ENCODE measurements at places on chromosomes 5 and 9.

DNA sequence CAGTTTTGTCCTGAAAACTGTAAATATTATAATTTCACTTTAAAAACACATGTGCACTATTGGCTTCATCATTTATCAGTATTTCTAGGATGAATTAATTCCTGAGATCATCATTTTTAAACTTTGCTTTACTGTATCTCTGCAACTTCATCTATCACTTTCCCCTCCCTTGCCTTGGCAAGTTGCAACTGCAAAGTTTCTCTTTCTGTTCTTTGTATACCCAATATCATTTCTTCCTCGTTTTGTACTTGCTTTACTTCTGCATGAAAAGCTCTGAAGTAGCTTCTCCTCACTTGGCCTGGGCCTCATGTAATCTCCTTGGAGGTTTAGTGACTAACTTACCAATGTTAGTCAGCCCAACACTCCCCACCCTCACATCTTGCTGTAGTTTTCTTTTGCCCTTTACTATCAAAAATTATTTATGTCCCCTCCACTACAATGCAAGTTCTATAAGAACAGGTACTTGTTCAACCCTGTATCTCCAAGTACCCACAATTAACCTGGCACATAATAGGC lies 12.8 kb downstream of the C5orf63 start:
- DNase-seq: no peak

DNA sequence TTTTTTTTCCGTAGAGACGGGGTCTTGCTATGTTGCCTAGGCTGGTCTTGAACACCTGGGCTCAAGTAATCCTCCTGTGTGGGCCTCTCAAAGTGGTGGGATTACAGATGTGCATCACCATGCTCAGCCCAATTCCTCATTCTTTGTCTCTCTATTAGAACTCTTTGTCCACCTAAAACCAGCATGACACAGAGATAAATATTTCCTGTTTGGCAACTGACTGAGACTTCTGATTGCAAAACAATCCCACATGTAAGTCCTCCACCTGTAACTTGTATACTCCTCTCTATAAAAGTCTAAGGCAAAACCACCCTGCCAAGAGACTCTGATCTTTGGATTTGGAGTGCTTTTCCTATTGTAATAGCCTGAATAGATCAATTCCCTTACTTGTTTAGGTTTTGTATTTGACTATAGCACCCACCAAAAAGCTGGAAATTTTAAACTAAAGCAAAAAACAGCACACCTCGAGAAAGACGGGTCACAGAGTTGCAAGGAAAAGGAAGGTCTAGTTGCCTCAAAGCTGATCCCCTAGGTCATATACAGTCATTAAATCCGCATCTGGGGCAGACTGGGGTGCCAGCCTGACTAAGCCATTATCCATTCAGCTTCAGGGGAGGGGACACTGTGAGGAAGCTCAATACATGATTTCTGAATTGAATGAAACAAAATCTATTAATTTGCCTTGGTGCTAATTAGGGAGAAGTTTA lies 13.5 kb upstream of the KIF27 start:
- no peak for DNase-seq

DNA sequence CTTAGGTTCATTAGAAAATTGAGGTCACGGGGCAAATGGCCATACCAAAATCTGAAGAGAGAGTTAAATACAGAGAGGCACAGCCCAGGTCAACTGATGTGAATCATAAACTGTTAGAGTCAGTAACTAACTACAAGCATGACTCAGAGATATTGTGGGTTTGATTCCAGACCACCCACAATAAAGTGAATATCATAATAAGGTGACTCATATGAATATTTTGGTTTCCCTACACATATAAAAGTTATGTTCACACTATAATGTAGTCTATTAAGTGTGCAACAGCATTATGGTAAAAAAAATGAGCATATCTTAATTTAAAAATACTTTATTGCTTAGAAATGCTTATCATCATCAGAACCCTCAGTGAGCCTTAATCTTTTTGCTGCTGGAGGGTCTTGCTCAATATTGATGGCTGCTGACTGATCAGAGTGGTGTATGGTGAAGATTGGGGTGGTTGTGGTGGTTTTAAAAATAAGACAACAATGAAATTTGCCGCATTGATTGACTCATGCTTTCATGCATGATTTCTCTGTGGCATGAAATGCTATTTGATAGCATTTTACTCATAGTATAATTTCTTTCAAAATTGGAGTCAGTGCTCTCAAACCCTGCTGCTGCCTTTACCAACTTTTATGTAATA lies 53.1 kb upstream of the EDIL3 start:
- DNase-seq: no peak

DNA sequence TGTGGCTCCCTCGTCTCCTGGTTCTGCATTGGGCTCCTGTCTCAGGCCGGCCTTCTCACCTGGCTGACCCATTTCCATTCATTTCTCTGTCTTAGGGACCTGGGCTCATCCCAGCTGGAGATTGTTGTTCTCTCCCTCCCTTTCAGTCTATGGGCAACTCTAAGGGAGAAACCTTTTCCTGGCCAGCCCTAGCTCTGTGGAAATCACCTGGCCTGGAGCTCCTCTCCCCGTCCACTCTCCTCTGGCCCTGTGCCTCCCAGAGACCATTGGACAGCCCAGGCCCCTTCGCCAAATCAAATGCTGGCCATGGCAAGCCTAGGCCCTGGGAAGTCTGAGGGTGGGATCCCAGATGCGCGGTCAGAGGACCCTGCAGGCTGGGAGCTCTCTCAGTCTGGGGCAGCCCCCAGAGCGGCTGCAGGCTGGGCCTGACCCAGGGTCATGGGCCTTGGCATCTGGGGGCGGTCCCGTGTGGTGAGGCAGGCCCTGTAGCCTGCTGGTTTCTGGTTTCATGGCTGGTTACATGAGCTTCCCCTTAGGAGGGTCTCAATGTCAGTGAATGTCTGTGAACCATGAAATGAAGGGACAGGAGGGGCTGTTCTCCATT lies 253.5 kb downstream of the AOPEP start:
- DNase-seq: no peak

DNA sequence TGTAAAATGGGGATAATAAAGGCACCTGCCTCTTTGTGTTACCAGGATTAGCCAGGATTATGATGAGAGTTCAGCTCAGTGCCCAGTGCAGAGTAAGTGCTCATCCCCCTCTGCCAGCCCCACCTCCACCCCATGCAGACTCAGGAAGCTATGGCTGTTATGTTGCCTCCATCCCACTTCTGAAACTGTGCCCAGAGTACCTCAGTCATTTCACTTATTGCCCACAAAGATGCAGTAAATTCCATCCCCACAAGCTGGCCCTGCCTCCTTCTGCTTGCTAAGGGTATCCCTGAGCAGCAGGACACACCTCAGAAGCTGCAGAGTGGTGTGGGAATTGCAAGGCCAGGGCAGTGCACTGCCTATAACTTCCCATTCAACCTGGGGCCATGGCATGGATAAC lies 415.1 kb downstream of the SPOCK1 start:
- DNase-seq: no peak

DNA sequence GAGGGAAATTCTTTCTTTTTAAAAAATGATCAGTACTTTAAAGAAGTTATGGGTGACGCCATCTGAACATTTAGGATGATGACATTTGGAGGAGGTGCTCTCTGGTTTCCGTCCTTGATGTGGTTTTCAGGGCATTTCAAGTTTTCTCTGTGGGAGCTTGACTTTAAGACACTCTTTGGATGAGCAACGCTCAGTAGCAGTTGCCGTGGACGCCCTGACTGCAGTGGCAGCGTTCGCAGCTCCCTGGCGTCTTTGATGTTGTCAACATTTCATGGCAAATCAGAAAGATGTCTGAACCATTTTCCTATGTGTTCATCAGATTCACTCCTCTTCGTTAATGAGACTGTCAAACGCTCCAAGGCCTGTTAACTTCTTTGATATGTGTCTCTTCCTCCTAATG lies 86.1 kb downstream of the ZNF354C start:
- no peak for DNase-seq

DNA sequence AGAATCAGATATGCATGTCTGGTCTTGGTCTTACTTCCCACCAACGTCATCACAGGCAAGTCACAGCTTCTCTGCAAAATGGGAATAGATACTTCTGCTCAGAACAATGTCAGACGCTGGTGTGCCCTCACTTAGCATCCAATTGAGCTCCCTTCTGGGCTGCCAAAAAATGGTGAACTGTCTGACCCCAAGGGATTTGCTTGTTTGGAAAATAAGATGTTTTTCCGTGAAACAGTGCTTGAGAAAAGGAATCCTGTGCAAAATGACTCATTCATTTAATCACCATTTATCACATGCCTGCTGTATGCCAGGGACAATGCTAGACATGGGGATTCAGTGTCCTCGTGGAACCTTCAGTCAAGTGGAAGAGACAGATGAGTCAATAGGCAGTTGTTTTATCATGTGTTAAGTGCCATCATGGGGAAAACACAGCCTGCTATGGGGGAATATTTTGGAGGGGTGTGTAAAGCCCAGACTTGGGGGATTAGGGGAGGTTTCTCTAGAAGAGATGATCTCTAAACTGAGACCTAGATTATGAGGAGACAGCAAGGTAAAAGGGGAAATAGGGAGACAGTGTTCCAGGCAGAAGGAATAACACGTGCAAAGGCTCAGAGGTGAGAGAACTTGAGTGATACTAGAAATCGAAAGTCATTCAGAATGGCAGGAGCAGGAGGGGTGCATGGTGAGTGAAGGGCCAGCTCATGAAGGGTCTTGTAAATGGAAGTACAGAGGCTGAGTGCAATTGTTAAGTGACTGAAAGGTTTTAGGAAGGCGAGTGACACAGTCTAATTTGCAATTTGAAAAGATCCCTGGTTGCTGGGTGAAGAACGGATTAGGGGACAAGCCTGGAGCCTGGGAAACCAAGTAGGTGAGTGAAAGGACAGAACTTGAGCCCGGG lies 3.9 kb downstream of the NIPAL4 start:
- no peak for DNase-seq

DNA sequence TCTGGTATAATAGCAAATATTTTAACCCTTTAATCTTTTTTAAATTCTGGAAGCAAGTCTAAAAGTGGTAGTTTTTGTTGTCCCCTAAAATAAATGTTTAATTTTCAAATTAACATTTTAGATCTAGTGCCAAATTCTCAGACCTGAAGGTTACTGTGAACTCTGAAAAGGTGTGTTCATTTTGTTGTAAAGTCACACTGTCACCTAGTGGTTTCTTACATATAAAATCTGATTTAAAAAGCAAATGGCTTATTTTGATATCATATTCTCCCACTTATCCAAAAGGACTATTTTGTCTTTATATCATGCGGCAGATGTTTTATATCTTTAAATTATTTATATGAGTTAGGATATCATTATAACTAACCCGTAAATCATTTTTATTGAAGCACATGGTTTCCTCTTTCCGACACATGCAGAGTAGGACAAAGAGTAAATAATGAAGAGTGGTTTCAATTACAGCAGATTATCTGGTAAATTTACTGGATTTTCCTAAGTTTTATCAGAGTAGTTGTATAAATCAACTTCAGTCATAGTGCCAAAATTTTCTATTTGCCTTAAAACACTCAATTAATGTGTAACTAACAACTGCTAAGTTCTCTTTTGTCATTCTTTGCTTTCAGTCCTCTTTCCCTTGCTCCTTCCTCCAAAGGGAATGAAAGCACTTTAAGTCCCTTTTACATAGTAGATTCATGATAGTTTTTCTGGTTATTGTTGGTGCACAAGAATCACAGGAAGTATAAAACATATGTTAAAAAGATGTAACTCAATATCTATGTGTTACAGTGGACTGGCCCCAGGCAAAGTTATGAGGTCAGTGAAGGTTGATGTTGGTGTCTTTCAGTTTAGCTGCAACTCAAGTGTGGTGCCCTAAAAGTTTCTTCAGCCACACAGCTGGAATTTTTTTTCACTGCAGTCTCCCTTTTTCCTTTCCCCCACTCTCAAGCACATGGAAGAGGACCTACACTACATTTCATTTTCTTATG lies 189.6 kb downstream of the COX7C start:
- DNase-seq: no peak

DNA sequence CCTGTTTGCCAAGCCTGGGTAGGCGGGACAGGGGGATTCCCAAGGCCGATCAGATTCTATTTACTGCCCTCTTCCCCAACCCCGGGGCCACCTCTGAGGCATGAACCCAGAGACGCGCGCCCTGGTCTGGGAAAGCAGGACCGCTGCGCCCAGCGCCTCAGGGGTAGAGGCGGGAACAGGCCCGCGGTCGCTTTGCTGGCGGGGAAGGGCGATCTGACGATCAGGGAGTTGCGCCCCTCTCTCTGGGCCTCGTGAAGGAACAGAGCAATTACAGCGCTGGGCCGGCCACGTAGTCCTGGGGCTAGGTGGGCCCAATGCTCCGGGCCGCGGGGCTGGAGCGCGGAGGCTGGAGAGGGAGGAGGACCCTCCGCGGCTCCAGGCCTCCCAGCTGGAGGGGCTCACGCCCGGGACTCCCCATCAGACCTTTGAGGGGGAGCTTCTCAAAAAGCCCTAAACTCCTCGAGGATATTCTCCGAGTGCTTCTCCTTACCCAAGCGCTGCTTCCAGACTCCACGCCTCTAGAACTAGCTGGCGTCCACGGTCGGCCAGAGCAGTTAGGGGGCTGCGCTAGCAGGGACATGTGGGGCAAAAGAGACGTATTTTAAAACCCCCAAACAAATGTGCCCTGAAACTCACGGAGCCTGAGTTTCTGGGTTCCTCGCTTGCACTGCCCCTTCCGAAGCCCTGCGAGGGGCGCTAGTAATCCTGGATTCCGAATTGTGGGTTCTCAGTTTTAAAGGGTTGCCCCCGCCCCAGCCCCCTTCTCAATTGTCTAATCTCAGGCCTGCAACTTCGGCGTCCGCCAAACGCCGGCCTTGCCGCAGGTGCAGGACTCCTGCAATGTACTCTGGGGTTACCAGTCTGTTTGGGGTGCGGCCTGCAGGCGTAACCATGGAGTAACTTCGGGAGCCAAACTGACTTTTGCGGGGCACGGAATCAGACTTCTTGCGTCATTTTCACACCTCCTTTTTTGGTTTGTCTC lies 57.6 kb downstream of the TMEM174 start:
- DNase-seq: no peak

GRCh38 chr9:126443144-126443543 lies 116.5 kb downstream of the MVB12B start:
- DNase-seq: no peak

DNA sequence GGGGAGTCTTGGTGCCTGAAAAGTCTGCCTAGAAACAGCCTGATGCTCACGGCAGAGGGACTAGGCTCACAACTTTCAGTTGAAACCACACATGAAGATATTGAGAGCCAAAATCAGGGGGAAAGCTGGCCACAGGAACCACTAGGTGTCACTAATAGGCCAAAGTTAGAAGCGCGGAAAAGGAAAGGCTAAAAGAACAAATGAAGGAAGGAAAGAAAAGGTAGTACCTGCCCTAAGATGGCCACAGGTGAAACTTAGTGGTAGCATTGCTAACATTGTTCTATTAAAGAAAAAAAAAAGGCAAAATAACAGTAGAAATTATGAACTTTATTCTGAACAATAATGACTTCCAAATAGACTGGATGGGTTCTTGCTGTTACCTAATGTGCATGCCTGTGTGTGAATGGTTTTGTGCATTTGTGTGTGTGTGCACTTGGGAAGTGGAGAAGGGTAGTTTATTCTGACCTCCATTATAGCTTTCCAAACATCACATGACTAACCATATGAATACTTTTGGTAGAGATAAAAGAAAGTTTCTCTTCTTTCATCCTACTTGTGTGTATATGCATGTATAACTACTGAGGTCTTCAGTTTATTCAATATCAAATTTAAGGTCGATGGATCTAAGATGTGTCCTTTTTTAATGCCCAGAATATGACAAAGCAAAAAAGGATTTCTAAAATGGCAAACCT lies 2.1 kb upstream of the RFESD start:
- no peak for DNase-seq
